Tibial nerve (tissue), 4 donors: ENCODE measurements at places on chromosomes 1 and 21.

- no peak for DNase-seq
Observed at GRCh38 chr1:198295225-198295624, 138.4 kb downstream of the NEK7 start.

DNA sequence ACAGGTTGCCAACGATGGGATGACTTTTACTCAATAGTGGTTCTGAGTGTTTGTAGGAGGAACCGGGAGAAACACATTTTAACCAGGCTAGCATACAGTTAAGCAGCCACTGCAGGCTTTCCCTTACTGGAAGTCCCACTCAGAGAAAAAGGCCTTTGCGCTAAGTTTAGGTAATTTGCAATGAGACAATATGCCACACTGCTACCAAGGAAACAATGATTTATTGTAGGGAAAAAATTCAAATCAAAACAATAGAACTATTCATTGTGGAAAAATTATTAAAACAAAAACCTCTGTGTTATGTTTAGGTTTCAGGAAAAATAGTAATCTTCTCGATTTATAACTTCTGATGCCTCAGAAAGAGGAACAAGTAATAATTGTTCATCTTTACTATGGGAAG is 51.4 kb upstream of the CR2 start:
- DNase-seq, result no peak

DNA sequence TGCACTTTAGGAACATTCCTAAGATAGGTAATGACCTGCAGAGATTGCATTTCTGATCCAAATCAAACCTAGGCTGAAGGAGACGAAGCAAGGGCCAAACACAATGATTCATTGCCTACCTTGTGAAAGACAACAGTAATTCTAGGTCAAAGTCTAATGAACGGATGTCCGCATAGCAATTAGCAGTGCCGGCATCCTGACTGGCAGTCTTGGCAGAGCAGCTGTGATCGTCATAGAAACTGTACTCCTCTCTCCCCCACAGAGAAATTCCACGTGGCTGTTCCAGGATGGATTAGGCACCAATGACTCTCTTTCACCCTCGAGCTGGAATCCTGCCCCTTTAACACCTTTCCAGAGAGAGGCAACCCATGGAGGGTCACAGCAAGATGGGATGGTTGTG is 28.9 kb upstream of the VAV3 start:
- DNase-seq, result no peak

- peak; percentile 52 for DNase-seq
Observed at GRCh38 chr1:159960721-159961381, 6.8 kb upstream of the SLAMF9 start.

DNA sequence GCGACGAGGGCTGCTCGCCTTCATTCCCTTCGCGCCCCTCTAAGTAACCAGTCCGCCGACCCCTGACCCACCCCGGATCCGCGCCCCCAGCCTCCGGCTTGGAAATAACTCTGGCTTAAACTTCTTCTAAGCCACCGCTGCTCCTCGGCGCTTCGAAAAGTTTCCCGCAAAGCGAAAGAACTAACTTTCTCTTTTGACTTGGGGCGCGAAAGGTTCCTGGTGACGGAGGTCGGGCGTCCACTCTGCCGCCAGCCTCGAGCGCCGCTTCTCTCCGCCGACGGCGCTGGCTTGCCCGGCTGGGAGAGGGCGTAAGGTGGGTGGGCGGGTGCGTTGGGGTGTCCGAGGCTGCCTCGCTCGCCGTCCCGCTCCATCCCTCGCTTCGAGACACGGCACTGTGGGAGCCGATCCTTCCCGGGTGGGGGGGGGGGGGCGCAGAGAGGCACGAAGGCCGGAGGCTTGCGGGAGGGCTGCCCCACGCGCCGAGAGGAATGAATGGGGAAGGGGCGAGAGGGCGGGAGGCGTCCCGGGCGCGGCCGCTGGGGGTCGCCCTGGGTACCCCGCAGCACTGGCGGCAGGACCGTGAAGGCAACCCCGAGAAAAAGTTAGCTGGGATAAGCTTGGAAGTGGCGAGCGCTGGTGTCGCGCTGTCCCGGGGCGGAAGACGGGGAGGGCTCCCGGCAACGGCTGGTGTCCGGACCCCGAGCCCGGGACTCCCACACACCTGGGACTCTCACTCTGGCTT is 569 bp downstream of the ATF3 start:
- peak; percentile 20 for DNase-seq

GRCh38 chr1:220783453-220783852 is 3.3 kb upstream of the MTARC1 start:
- no peak for DNase-seq

GRCh38 chr21:41952568-41953248 is 1.1 kb downstream of the C2CD2 start:
- no peak for DNase-seq

DNA sequence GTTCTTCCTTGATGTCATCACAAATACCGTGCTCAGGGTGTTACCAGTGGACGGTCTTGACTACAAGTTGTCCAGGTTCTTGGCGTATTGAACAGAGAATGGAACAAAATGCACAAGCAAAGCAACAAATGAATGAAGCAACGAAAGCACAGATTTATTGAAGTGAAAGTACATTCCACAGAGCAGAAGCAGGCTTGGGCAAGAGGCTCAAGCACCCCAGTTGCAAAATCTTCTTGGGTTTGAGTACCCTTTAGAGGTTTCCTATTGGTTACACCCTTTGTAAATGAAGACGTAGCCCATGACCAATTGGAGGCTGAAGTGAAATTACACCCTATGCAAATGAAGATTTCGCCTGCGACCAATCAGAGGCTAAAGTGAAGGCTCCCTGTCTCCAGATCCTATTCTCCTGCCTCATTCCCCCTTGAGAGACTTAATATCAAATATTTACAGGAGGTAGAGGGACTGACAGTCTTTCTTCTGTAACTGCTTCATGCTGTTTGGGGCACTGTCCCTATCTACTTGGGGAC is 38.3 kb downstream of the YY1AP1 start:
- DNase-seq, result no peak

- no peak for DNase-seq
Observed at GRCh38 chr1:64590316-64590715, 120.4 kb downstream of the CACHD1 start.

- DNase-seq, result no peak
Observed at GRCh38 chr21:39317134-39318090, 4.0 kb upstream of the BRWD1 start.

- no peak for DNase-seq
Observed at GRCh38 chr21:37843191-37843590, 73.1 kb downstream of the KCNJ6 start.

DNA sequence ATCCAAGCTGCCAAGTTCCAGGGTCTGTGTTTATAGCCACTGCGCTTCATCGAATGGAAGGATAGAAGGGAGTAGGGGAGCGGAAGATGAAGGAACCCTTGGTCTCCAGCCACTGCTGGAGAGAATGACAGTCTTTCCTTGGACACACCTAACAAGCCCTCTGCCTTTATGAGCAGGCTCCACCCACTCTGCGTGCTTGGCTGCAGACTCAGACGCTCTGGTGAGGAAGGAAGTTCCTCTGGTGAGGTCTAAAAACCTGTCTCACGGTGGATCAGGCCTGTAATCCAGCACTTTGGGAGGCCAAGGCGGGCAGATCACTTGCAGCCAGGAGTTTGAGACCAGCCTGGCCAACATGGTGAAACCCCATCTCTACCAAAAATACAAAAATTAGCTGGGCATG is 55.4 kb downstream of the MATN1 start:
- no peak for DNase-seq

GRCh38 chr1:31614414-31615005 is 3.0 kb upstream of the HCRTR1 start:
- DNase-seq, result no peak

DNA sequence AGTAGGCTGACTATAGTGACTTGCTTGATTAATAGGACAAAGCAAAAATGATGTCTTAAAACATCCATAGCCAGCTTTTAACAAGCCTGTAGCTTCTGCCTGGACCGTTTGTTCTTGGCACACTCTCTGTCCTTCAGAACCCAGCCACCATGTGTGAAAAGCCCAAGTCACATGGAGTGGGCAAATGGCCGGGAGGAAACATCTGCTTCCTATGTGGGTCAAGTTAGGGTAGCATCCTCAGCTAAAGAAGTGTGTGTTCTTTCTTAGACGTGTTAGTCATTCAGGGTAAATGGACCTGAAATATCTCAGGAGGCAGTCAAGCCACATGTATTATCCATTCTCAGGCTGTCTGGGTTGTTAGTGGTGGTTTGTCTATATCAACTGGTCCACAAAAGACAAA is 23.4 kb downstream of the RD3 start:
- no peak for DNase-seq

GRCh38 chr21:33071770-33072306 is 1.9 kb downstream of the OLIG1 start:
- DNase-seq, result no peak

DNA sequence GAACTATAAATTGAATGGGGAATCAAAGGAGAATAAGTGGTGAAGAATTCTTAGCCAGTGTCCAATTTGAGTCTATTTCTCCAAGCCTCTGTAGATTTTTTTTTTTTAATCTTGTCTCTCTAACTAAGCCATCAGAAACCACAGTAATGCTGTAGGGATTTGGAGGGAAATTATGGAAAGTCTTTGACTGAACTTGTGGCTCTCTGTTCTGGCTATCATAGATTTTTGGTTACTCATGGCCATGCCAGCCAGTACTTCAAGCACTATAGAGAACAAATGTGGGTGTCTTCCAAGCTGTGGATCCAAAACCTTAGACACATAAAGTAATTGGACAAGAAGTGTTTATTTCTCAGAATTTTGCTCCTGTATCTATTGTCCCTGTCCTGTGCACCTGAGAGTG is 147.9 kb downstream of the LRRC40 start:
- DNase-seq, result no peak

DNA sequence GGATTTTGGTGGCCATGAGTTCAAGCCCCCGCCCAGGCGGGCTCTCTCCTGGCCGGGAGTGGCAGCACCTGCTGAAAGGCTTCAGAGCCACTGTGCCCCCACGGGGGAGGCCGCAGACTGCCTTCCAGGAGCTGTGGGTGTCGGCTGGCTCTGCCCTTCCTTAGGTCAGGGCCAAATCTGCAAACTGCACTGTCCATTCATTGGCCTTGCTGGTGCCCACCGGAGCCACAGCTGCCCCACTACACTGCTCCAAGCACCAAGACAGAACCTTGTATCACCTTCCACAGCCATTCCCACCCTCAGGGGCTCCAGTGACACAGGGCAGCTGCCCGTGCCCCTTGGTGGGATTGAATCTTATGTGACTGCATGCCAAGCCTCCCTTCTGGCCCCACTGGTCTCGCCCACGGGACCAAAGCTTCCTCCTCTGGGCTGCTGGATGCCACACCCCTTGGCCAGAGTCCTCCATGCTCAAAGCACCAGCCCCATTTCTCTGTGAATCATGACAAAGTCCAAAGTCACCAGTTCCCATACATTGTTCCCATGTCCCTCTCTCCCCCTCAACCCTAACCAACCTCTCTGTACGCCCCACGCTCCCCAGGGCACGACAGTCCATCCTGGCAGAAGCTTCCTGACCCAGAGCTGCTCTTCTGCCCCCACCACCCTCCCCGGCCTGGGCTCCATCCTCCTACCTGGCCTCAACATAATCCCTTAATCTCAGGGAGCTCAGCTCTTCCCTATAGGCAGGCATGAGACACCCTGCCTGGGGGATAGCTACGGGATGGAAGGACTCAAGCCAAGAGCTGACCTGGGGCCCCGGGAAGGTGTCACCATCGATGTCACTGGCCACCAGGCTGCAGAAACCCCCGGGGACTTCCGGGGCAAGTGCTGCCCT is 20.9 kb upstream of the GPR153 start:
- no peak for DNase-seq

DNA sequence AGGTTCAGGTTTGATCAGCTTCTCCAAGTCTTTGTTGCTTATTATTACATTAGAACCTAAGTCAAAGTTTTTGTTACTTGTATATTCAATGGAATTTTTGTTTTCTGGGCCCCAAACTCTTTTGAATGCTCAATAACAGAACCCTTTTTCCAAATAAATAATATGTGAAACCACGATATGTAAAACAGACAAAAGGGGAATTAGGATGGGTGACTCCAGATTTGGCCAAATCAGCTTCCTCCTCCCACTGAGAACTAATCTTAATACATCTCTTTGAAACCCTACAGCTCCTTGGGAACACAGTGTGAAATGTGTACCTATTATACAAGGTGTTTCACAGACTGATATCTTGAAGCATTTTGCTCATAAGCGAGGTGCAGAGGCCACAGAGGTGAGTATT is 67.0 kb upstream of the TNFSF18 start:
- DNase-seq, result no peak

GRCh38 chr1:29312469-29313461 is 76.4 kb downstream of the PTPRU start:
- DNase-seq, result no peak

DNA sequence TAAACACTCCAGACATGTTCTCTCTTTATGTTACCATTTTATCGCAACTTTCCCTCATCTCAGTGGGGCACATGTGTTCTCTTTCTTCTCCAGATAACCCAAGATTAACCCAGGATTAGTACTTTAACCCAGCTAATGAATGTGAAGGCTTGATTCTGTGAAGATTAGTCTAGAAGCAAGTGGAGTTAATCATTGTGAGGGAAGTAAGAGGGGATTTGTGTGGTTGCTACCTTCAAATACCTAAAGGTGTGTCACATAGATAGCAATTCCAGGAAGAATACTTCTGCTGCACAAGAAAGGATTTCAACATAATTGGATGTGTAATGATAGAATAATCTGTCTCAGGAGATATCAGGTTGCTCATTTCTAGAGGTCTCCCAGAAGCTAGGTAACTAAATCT is 327.1 kb downstream of the PBX1 start:
- no peak for DNase-seq

- DNase-seq, result no peak
Observed at GRCh38 chr1:245837718-245838117, 669.4 kb downstream of the SMYD3 start.

GRCh38 chr1:159066108-159066507 is 10.5 kb downstream of the AIM2 start:
- DNase-seq, result no peak

GRCh38 chr1:228337711-228338520 is 68.7 kb downstream of the TRIM11 start:
- no peak for DNase-seq

DNA sequence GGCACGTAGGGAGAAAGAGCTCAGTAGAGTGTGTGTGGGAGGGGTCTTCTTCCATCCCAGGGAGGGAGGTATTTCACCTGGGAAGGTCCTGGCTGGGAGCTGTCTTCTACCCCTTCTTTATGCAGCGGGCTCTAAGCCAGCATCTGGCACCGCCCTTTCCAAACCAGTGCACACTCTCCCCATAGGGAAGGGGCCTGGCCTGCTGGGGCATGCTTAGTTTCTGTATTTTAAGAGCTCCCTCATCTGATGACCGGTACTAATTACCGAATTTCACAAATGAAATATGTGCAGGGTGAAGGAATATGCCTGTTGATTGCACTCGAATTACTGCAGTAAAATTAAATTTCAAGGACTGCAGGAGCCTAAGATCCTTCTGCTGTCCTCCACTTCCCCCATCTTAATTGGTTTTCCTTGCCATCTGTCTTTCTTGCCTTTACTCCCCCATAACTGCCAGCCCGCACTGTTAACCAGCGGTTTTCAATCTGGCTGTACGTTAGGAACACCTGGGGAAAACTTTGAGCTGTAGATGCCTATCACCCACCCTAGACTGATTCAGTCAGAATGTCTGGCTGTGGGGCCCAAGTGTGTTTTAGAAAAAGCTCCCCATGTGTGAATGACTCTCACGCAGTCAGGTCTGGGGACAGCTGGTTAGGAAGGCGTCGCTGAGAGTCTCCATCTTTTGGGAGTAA is 20.1 kb downstream of the GALNT2 start:
- DNase-seq, result no peak
